ENCODE measurements at places on chromosomes 16 and 17.
A peak's percentile ranks its signal among the peaks of the same experiment; 100 is the strongest.

DNA sequence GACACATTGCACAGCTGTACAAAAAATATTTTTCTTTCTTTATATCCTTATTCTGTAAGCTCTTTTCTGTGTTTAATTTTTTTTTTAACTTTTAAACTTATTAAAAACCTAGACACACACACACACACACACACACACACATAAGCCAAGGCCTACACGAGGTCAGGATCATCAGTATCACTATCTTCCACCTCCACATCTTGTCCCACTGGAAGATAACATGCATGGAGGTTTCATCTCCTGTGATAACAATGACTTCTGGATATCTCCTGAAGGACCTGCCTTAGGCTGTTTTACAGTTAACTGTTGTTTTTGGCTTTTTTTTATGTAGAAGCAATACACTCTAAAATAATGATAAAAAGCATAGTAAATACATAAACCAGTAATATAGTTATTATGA is 71.2 kb downstream of the TNRC6C start:
- no peak for DNase-seq

- DNase-seq = no peak
Observed at GRCh38 chr16:49876716-49877129, 20.8 kb upstream of the ZNF423 start.

- DNase-seq = no peak
Observed at GRCh38 chr17:57607553-57608120, 137.5 kb downstream of the CCDC182 start.

DNA sequence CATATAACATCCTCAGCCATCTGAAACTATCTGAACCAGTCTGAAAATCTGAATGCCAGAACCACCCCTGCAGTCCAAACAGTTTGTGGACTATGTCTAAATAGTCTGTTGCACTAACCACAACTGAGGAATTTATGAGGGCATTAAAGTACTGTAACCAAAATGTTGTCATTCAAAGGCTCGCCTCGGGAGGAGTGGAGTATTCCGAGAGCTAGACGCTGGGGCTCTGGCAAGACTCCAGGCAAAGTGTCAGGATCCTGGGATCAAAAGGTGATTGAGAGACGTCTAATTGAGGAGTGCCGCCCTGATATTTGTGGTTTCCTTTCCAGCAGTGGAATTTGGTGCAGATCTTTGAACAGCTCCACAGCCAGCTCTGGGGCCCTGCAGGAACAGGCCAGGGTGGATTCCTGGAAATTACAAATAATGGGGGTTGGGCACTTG is 142.9 kb upstream of the MYOCD start:
- no peak for DNase-seq

DNA sequence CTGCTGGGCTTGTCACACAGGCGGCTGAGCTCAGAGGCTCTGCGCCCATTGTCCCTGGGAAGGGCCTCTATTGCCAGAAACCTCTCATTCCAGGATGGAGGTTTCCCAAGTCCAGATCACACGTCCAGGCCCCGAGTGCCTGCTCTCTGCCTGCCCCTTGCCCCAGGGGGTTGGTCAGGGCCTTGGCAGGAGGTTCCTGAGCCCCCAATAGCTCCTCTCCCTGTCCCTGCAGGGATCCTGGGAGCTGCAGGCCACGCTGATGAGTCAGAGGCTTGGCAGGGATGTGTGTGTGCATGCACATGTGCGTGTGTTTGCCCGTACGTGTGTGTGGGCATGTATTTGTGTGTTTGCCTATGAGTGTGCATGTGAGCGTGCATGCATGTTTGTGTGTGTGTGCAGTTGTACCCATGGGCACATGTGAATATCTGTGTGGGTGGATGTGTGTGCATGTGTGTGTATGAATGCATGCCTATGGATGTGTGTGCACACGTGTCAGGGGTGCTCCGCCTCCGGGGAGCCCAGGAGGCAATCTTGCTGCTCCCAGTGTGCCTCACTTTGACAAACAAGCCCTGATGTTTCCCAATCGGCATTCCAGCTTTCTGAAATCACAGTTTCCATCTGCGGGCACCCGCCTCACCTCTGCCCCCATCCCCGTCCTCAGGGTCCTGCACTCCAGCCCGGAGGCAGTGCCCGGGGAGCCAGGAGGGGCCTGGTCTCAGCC is 98.4 kb upstream of the GSE1 start:
- DNase-seq = no peak

DNA sequence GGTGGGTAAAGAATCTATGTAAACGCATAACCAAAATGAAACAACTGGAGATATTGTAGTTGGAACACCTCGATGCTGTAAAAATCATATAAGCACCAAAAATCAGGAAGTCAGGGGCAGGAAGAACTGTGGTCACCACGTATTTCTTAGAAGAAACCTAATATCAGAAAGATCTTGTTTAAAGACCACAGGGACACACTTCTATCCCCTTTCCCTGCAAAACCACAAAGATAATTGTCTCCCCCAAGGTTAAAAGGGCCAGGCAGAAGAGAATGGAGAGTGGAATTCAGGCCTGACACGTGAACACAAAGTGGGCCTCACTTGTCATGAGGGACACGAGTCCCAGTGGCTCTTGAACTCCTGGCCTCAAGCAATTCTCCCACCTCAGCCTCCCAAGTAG is 68.1 kb downstream of the GSG1L start:
- no peak for DNase-seq

DNA sequence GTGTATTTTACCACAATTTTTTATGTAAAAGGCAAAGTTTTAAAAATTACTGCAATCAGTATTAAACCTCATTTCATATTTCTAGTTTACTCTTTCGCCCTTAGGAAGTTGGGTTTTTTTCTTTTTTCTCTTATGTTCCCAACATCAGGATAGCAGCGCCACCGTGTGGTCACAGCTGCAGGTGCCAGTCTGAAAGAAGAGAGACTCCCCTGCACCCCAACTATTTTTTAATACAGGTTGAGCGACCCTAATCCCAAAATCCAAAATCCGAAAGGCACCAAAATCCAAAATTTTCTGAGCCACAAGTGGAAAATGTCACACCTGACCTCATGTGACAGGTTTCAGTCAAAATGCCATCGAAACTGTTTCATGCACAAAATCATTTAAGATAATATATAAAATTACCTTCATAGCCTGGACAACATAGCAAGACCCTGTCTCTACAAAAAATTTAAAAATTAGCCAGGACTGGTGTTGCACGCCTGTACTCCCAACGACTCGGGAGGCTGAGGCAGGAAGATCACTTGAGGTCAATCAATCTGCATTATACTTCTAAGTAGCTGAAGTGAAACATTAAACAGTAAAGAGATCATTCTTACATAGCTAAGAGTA is 21.8 kb upstream of the ASGR2 start:
- DNase-seq = peak; percentile 71

DNA sequence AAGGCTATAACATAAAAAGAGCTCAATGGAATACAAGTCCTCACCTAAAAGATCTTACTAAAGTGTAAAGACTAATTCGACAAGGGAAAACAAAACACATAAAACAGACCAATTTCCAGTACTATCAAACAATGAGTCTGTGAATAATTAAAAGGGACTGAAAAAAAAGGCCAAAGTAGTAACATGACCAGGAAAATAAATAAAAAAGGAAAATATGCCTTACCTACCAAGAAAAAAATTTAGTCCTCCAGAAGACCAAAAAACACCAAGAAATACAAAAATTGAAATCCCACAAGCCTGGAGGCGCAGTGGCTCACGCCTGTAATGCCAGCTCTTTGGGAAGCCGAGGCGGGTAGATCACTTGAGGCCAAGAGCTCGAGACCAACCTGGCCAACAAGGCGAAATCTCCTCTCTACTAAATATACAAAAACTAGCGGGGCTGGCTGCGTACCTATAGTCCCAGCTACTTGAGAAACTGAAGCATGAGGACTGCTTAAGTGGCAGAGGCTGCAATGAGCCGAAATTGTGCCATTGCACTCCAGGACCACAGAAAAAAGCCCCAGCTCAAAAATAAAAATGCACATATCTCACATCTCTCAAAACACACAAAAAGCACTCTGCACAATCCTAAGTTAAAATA is 60.8 kb downstream of the TEX14 start:
- no peak for DNase-seq

GRCh38 chr17:4480929-4481898 is 17.5 kb upstream of the SPNS2 start:
- no peak for DNase-seq

- no peak for DNase-seq
Observed at GRCh38 chr16:50303041-50303604, 36.8 kb downstream of the ADCY7 start.

DNA sequence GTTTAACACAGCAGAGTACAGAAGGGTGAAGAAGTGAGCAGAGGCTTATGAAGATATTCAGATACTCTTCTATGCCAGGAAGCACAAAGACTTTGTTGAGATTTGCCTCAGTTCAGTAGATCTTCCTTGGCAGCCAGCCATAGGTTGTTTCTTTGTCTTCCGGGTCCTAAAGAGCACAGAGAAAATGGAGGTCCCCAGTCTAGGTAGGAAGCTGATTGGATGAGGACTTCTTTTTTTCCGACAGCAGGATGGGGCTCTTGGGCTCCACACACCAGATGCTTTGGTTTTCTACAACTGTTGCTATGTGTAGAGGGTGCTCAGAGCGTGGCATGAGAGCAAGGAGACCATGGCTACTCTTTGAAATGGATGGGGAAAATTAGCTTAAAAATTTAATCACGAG is 8.3 kb upstream of the CDC6 start:
- no peak for DNase-seq

- no peak for DNase-seq
Observed at GRCh38 chr17:48374650-48375230, 55.3 kb downstream of the SKAP1 start.

DNA sequence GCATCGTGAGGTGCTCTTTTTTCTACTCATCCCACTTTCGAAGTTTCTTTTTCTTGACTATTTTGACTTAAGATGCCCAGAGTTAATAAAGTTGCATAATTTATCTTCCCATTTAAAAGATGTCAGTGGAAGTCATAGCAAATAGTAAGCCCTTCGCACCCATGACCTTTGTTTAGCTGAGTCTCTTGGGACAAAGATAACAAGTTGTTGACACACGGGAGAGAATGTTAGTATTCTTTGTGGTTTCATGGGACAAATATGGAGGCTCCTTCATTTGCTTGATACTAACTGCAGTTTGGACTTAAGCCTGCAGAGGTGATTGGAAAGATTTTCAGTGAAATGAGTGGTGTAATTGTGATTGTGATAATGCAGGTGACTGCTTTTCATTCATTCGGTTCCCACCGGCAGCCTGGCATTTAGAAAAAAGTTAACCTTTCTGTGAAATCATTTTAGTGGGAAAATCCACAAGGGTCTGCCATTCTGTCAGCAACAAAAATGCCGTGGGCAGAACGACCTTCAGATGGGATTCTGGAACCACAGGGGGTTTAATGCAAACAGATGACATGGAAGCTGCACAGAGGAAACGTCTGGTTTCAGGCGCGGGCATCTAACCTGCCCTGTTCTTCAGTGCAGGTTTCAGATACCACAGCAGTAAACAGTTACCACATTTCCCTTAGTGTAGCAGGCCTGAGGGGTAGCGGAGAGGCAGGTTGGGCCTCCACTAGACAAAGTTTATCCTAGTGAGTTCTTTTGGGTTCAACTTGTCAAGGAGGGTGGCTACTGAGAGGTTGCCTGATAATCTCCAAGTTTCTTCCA is 123.0 kb downstream of the RPTOR start:
- no peak for DNase-seq

DNA sequence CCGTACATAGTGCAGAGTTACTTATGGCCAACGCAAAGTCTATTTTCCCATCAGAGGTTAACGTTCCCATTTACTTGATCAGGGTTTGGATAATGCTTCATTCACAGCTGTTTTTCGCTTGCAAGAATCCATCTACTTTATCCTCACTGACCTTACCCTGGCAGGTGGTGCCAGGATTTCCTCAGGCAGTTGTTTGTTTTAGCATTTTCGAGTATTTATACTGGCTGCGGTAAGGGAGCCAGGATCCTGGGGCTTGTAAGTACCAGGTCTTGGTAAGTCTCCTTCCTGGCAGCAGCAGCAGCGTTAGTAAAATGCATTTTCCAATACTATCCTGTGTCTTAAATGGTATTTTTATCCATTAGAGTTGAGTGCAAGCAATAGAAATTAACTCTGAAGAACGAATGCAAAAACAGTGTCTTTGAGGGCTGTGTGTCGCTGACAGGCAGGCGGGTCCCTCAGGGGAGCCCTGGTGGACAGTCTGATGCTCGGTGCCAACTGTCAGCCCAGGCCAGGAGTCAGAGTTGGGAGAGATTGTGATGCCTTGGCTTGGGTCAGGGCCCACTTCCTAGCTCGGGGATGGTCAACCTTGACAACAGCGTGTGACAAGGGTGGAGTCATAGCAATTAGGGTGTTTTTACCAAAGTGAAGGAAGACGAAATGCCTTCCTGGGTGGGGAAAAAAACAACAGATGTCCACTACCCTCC is 92.4 kb upstream of the HSBP1 start:
- DNase-seq = no peak

GRCh38 chr17:6713130-6713917 is at the start of gene SLC13A5:
Gene SLC13A5, minus strand, starts transcription at chr17:6713369. Its CDS starts 36 bp downstream, at chr17:6713333.
- no peak for DNase-seq
